Head of caudate nucleus (tissue), 42 donors: ENCODE measurements at places on chromosomes 4 and X.

DNA sequence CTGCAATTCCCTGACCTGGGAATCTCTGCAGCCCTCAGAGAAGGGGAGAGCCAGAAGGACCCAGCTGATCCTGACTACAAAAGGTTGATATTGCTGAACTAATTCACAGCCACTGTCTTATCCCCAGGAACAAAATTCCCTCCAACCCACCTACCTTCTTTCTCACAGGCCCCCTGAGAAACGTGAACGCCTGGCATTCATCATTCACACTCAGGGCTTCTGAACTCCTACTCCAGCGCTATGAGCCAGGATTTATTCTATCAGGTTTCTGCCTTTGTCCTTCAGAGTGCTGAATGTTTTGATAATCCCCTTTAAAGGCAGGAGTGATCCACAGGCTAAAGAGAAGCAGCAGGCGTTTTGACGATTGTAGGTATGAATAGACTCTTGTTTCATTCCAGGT is 76.5 kb downstream of the KCNIP4 start:
- no peak for DNase-seq

DNA sequence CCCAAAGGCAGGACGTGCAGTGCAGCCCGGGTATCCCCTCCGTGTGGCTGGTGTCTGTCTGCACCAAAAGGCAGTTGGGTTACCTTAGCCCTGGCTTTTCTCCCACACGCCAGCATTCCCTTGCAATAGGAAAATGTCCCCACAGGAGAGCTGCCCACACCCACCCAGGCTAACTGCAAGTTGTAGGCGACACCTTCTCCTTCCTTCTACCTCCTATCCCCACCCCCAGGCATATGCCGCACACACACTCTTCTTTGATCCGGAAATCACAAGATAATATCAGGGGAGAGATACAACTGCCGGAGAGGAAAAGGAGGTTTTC is 444 bp upstream of the APBB2 start:
- no peak for DNase-seq

DNA sequence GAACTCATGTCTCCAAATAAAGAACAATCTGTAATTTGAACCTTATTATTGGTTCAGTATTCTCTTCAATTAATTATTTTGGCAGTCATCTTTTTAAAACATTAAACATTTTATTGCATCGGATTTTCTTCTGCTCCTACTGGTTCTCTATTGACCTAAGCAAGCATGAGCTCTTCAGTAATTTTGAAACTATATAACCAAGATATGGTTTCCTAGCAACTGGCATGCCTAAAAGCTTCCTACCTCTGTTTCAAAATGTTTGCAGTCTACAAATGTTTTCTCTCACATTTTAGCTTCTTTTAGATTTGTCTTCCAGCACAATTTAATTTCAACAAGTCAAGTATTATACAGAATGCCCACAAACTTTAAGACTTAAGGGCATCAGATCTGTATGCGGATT is 371.3 kb downstream of the GPM6A start:
- no peak for DNase-seq

GRCh38 chr4:122772986-122773385 is 40.5 kb downstream of the BBS12 start:
- DNase-seq: no peak
